ENCODE measurements at places on chromosomes 1 and 21. TPM values are rescaled to one million over a fixed set of nuclear protein-coding genes. Genes with fewer than 3 reads are reported as not detected.

The ZNF695 gene
- total RNA-seq, result 1.2 TPM

The SAMD13 gene
- total RNA-seq, result 12.8 TPM

The LCE1A gene
- total RNA-seq, result not detected

The TRMT1L gene
- 21.2 TPM for total RNA-seq

The NBPF14 gene
- total RNA-seq, result 31.5 TPM

The ADCY10 gene
- 1.9 TPM for total RNA-seq

The H3-3A gene
- 232 TPM for total RNA-seq

Measured in umbilical cord (tissue), 2 donors.